Stimulated activated CD8-positive, alpha-beta memory T cell treated with anti-CD3 and anti-CD28 coated beads, Interleukin-4, amount 100 ng/mL, for 4 hours (primary cell): ENCODE measurements at places on chromosomes 11 and 22.

GRCh38 chr22:24489011-24489410, 6.1 kb upstream of the UPB1 start:
- DNase-seq: no peak

- DNase-seq: no peak
These were observed 77.4 kb downstream of the FAM168A start for GRCh38 chr11:73520353-73521061.

DNA sequence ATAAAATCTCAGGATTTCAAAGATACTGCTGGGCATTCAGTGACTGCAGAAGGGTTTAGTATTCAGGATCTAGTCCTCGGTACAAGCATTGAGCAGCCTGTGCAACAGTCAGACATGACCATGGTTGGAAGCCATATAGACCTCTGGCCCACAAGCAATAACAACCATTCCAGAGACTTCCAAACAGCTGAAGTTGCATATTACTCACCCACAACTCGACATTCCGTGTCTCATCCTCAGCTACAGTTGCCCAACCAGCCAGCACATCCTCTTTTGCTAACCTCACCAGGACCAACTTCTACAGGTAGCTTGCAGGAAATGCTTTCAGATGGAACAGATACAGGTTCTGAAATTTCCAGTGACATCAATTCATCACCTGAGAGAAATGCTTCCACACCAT, 156.8 kb downstream of the C11orf91 start:
- DNase-seq: no peak

DNA sequence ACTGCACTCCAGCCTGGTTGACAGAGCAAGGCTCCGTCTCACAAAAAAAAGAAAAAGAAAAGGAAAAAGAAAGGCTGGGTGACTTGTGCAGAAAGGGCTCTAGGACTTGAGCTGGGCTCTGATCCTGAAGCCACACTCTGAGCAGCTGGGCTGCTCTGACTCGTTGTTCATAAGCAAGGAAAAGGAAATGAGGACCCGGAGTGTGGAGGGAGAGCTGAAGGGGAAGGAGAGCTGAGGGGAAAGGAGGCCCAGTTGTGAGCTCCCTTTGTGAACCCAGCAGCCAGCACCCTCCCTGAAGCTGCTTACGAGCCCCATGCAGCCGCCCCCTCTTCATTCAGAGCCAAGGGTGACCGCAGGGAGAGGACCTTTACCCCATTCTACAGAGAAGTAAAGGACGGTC, 12.3 kb upstream of the SH3BP1 start:
- DNase-seq: no peak

- DNase-seq: no peak
These were observed 868.2 kb downstream of the BRD1 start for GRCh38 chr22:48959496-48959895.

GRCh38 chr11:14537134-14537599, 17.0 kb upstream of the PSMA1 start:
- no peak for DNase-seq

DNA sequence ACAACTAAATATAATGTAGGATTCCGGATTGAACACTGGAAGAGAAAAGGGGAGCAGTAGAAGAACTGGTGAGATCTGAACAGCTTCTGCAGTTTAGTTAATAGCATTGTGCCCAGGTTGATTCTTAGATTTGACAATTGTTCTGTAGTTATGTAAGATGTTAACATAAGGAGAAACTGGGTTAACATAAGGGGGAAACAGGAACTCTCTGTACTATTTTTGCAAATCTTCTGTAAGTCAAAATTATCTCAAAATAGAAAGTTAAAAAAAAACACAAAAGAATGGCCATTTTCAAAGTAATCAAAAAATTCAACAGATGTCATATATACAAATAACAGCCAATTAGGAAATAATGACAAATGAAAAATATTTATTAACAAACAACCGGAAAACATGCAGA, 18.7 kb upstream of the LRP5 start:
- DNase-seq: no peak

- DNase-seq: no peak
These were observed 191.0 kb upstream of the LARGE1 start for GRCh38 chr22:34111210-34111824.

- no peak for DNase-seq
These were observed 3.3 kb upstream of the ANKRD13D start for GRCh38 chr11:67285541-67286498.

GRCh38 chr11:71179877-71180605, 72.3 kb downstream of the SHANK2 start:
- DNase-seq: no peak

GRCh38 chr11:115665958-115666357, 161.7 kb upstream of the CADM1 start:
- no peak for DNase-seq

- no peak for DNase-seq
These were observed 30.5 kb downstream of the CD82 start for GRCh38 chr11:44595964-44596381.
